SJSA1 (cell line): ENCODE measurements at places on chromosomes 5 and 9.

DNA sequence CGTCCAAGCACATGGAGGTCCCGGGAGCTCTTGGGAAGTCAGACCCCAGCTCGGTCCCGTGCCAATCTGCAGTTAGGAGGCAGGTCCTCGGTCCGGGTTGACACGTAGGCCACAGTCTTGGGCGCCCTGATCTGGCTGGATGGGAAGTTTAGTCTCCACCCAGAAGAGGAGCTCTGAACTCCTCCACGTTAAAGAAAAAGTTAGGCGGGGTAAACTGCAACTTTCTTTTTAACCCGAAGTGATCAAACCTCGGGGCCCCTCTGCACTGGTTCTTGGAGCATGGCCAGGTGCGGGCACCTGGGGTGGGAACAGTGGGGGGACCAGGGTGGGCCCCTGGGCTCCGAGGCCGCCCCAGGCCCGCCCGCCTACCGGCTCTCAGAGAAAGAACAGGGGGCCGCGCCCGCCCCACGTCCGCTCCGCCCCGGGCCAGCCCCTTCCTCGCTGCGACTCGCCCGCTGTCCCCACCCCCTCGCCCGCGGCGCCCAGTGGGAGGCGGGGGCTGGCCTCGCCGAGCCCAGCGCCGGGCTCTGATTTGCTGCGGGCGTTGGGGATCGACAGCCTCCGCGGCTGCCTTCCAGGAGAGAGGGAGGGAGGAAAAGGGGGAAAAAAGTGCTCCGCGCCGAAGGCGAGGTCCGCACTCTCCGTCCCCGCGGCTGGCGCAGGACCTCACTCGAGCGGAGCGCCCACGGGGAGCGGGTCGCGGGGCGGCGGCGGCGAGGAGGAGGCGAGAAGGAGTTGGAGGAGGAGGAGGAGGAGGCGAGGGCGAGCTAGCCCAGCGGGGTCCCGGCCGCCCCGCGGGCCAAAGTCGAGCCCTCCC lies at the start of gene COL5A1:
COL5A1 (plus strand) TSS at position 631 of the 817 bp plus-strand sequence. CDS start 385 bp downstream, outside the sequence.
- peak; percentile 93 for DNase-seq

GRCh38 chr9:76866689-76867088 lies 39.2 kb downstream of the PRUNE2 start:
- DNase-seq: peak; percentile 66

- no peak for DNase-seq
Measured at GRCh38 chr9:7622481-7622880, 177.1 kb downstream of the DMAC1 start.

DNA sequence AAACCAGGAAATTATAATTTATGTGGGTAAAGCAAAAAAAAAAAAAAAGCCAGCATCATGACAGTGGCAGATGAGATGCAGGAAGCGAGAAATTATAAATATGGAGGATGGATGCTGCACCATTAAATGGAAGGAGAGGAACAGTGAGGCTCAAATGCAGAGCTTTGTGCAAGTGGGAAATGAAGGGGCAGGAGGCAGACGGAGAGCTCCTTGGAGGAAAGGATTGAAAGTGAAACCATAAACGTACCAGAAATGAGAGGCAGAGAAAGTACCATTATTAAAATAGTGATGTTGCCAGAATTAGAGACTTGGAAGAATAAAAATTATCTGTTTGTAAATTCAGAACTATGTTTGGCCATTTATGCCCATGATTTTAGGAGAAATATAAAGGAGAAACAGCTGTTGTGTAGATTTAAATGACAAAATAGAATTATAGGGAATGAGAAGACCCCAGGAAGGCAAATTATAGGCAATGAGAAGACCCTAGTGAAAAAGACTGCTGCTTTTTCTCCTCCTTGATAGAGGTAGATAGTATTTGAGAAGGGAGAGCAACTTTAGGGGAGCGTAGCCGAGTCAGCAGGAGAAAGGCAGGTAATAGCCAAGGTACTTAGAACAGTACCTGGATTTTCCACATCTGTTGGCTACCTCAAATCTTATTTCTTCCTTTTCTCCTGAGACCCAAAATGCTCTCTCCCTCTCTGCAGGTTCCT lies 341.0 kb upstream of the CD180 start:
- DNase-seq: no peak

GRCh38 chr9:133151601-133152525 lies 11.9 kb downstream of the GBGT1 start:
- no peak for DNase-seq

- DNase-seq: no peak
Measured at GRCh38 chr5:160054047-160054446, 45.1 kb downstream of the TTC1 start.

- DNase-seq: no peak
Measured at GRCh38 chr9:32128546-32128945, 255.9 kb upstream of the ACO1 start.

DNA sequence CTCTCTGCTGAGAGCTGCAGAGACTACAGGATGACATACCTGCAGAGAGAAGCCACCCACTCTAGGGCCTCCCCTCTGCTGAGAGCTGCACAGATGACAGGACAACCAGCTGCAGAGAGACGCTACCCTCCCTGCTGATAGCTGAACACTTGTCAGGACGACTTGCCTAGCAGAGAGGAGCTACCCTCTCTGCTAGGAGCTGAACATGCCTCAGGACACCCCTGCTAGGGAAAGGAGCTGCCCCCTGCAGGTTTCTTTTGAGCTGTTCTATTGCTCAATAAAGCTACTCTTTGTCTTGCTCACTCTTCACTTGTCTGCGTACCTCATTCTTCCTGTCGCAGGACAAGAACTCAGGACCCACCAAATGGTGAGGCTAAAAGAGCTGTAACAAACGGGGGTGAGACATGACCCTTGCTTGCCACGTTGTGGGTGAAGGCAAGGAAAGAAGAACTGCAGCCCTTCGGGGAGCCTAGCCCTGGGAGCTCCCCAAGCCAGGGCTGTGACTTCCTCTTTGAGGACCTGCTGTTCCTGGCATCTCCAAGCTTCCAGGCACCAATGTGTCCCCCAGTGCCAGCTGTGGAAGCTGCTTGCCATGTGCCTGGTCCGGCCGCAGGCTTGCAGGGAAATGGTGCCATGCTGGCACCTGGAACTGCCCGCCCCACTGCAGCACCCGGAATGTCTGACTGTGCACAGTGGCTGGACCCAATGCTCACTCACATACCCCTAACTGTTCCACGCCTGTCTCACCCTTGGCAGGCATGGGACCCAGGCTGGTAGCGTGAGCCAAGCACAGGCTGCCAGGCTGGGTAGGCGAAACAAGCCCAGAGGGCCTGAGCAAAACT lies 5.1 kb upstream of the TESK1 start:
- no peak for DNase-seq

DNA sequence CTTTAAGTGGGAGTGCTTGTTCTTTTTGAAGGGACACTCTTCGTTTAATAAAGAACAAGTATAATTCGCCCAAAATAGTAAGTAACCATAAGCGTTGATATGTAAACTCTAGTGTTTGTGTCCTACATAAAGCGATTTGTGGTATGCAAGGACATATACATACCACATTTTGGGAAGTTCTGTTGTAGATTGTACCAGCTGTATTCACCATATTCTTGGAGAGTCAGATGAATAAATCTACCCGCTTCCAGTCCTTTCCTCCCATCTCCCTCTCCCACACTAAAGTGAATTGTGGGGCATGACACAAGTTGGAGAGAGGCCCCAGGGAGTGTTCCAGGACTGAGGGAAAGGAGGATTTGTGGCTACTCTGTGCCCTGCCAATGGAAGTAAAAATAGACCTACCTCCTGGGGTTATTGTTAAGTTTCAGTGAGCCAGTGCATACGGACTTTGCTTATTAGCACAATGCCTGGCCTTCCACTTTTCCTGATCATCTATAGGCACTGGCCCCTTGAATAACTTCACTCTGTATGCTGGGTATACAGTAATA lies 40.6 kb downstream of the ARHGAP26 start:
- no peak for DNase-seq

- DNase-seq: no peak
Measured at GRCh38 chr9:79692857-79693571, 121.2 kb downstream of the TLE4 start.

DNA sequence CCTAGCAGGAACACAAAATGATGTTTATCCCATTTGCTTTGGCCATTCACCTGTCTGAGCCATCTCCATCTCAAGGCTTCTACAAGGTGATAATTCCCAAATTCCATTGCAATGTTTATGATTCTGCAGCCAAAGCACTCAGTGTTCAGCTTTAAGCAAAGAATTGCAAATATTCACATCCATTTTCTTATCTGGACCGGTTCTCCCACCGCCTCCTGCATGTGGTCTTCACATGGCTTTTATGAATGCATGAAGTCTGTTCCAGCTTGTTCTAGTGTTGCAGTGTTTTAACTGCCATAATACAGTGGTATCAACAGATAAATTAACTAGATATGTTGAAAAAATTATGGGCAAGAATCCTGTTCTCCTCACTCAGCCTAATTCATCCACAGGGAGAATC lies 443.0 kb upstream of the KLF4 start:
- DNase-seq: no peak

GRCh38 chr9:123658792-123659191 lies 271.1 kb downstream of the DENND1A start:
- no peak for DNase-seq

- no peak for DNase-seq
Measured at GRCh38 chr5:162068412-162068811, 839 bp downstream of the GABRG2 start.

- DNase-seq: peak; percentile 68
Measured at GRCh38 chr5:128213340-128213739, 129.8 kb downstream of the SLC12A2 start.

DNA sequence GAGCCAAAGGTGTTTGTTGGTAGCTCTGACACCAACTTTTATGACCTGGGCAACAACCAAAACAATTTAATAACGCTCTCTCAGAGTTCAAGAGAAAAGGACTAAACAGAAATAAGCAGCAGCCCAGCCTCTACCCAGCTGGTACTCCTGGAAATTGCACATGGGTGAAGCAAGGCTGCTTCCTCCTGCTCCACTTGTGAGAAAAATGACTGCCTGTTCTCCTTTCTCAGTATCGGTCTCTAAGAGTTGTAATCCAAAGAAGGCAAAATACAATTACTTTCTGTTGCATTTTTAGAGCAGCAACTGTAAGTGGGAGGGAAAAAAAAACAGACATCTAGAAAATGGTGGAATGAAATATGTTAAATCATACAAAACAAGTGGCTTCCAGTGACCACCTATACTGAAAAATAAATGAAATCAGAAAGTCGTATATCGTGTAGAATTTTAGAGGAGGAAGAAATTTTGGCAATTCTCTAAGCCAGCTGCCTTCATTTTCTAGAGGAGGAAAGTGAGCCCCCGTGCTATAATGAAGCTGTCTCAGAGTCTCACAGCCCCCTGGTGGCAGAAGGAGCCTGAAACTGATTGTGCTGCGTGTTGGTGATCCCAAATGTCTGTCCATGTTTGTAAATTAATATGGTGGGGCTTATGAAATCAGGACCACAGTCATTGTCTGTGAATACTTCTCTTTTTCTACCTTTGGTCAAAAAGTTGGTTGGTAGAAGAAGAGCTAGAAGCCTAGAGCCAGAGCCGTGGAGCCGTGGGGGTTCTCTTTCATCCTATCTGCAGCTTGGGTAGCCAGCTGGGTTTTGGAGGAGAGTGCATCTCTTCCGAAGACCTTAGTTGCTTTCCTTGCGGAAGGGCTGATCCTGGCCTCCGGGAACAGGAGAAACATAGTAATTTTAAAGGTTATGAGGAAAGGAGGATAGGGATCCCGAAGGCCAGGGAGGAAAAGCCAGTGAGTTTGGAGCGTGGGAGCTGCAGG lies 139.9 kb downstream of the PIP5K1B start:
- DNase-seq: no peak
